Left lobe of liver (tissue), 2 donors: ENCODE measurements at places on chromosomes 1 and 21.

- no peak for DNase-seq
Observed at GRCh38 chr21:21921410-21922232, 923.4 kb downstream of the NCAM2 start.

- no peak for DNase-seq
Observed at GRCh38 chr1:20981915-20982314, 194.8 kb downstream of the EIF4G3 start.

GRCh38 chr1:244231572-244232315, 180.7 kb downstream of the ZBTB18 start:
- no peak for DNase-seq

DNA sequence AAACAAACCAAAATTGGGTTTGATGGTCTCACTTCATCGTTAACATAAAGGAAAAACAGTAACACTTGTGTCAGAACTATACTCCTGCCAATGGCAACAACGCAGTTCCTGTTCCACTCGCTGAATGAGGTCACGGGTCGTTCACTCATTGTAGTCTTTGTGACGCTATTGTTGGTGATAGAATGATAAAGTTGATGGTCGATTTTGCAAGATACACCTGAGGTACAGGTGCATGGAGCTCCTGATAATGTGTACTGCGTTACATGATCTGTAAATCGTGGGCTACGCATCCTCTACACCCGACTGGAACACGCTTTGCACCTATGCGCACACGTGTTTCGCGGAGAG, 391 bp upstream of the CENPS start:
- no peak for DNase-seq

DNA sequence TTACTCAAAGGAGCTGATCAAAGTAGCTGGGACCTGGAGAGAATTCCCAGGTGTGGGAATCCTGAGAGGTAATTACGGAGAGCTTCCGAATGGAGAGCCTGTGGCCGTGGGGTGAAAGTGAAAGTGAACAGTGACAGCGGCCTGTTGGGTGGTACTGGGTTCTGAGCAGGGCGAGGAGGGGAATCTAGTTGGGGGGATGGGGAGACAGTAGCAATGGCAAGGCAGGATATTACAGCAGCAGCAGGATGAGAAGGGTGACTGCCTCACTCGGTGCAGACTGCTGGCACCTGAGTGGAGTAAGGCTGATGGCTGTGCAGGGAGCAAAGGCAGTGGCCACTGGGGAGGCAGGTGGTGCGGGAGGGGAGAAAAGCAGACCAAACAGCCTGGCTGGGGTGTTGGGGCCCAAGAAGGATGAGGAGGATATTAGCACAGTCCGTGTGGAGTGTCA, 70.3 kb upstream of the PRDX6 start:
- DNase-seq = no peak

- DNase-seq = no peak
Observed at GRCh38 chr1:108140177-108140576, 60.0 kb downstream of the SLC25A24 start.

DNA sequence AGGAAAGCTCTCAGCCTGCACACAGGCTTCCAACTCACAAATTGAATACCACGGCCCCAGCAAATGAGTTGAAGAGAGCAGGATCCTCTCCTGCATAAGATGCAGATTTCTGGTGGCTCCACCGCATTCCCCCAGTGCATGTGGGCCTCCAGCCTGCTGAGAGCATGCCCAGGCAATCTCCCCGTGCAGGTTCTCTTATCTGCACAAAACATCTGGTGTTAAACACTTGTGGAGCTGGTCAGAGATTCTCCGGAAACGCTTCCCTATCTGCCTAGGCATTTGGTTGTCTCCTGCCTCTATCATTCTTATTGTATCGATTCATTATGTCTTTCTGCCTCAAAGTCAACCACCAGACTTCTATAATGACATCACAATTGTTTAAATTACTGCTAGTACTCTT, 1349.0 kb upstream of the B3GALT2 start:
- DNase-seq = no peak

GRCh38 chr1:46219551-46220520, 16.7 kb downstream of the LURAP1 start:
- no peak for DNase-seq

DNA sequence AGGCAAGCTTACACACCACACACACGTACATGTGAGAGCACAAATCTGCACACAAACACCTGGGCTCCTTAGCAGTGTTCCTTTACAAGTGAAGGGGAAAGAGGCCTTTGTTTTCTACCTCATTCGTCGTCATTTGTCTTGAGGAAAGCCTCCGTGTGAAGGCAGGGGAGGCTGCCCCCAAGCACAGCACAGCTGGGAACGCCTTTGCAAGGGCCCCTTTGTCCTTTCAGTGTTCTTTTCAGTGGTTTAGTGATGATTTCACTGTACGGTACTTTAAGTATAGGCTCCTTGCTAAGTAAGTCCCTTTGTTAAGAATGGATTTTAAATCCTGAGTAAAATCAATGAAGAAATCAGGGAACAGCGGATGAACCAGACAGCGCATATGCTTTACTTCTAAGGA, 94.1 kb downstream of the PGBD5 start:
- no peak for DNase-seq

GRCh38 chr1:172442843-172443565, 865 bp downstream of the PIGC start:
- no peak for DNase-seq

GRCh38 chr21:35100349-35100811, 51.3 kb upstream of the RUNX1 start:
- DNase-seq = no peak

- DNase-seq = no peak
Observed at GRCh38 chr1:233393084-233393840, 65.7 kb downstream of the MAP3K21 start.

DNA sequence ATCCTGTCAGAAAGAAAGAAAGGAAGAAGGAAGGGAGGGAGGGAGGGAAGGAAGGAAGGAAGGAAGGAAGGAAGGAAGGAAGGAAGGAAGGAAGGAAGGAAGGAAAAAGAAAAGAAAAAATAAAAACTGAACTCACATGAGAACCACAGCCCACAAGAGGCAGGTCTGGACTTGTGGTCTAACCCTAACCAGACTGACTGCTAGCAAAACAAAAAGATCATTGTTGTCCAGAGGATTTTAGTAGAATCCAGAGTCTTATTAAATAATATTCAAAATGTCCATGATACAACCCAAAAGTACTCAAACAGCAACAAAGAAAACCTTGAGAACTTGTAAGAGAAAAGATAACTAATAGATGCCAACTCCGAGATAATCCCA, 4.7 kb upstream of the ITGB2 start:
- DNase-seq = no peak

DNA sequence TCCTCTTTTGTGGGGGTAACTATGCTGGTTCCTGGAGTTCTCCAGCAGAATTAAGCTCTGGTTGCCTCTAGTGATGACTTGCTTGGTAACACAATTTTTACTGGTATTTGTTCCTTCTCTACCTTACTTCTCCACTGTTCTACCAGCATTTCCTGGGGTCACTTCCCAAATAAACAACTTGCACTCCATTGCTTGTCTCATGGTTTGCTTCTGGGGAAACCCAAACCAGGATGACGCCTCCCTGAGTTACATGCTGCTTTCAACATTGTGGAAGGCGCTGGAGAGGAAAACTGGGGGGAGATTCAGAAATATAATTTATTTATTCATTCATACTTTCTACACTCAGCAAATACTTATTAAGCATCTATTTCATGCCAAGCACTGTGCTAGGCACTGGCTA, 55.3 kb upstream of the AK4 start:
- no peak for DNase-seq

DNA sequence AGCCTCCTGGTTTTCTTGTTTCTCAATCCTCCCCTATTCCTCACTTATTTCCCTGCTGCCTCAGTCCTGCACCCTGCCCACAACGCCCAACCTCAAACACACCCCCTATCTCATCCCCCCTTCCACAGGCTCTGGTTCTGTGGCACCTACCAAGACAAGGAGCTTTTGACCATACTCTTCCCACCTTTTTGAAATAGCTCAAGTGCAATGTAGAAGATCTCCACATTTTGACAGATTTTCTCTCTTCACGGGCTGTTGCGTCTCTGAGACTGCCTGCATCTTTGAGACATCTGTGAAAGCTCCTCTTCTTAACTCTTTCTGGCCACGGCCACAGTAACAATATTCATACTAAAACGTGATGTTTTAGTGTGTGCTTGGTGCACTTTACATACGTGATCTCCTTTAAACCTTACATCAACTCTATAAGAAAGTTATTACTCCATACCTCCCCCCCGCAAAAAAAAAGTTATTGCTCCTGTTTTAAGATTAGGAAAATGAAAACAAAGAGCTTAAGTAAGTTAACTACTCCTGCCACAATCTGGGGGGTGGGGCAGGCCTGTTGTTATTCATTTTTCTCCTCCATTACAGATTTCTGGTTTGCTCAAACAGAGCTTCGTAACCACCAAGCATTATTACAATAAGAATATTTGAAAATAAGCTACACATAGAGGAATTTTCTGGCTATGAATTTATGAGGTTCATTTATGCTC, 1.8 kb upstream of the SERBP1 start:
- no peak for DNase-seq

DNA sequence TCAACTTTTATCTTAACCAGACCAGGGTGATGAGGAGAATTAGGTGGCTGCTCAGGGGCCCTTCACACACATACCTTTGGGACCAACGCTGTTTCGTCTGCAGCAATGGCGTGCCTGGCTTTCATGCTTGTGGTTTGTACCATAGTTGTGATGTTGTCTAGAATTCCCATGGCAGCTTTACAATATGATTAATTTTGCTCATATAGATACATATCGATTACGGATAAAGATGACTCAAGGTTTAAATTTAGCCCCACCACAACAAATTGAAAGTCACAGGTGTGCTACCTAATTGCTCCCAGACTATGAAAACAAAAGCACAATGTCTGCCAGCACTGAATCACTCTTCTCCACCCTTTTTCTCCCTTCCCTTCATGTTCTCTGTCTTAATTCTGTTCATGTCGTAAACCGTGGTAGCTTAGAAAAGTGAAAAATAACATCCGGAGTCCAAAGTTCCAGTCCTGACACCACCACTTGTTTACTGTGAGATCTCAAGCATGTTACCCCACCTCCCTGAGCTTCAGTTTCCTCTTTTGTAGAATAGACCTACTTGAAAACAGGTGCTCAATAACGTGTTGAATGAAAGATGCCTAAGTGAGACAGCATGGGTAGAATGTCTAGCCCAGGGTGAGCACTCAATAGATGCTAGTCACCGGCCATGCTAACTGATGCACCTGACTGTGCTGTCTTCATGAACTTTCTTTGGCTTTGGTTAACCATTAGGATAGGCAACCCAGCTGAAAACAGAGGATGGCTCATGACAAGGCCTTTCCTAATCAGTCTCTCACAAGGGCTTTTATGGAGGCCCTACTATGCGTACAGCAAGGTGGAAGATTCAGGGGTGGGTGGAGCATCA, 22.1 kb upstream of the JUN start:
- DNase-seq = no peak

- DNase-seq = peak; percentile 50
Observed at GRCh38 chr1:19754482-19754881, 45.2 kb downstream of the TMCO4 start.

GRCh38 chr21:36209626-36210171, 53.1 kb downstream of the DOP1B start:
- no peak for DNase-seq

GRCh38 chr1:203448521-203449061, 27.0 kb upstream of the PRELP start:
- DNase-seq = no peak

DNA sequence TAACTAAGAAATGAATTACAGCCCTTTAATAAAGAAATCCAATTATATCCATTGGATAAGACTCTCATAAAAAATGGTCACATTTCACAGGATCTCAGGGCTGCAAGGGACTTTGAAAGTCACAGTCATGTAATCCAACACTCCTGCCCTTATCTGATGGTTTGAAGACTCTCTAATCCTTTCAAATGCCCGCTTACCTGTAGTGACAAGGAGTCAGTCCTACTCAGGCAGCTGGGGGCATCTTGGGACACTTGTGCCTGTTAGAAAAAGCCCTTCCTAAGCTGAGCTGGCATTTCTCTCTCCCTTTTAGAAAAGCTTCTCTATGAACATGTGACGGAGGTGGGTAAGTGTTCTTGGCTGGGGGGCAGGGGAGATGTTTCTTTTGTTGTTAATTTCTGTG, 11.0 kb upstream of the ZNF691 start:
- no peak for DNase-seq

- no peak for DNase-seq
Observed at GRCh38 chr1:192739476-192740184, 69.2 kb upstream of the RGS2 start.

GRCh38 chr1:28580722-28581530, 11.1 kb upstream of the RAB42 start:
- DNase-seq = peak; percentile 47

- no peak for DNase-seq
Observed at GRCh38 chr1:159958719-159959380, 4.8 kb upstream of the SLAMF9 start.

- DNase-seq = no peak
Observed at GRCh38 chr21:33330726-33331125, 6.0 kb downstream of the IFNAR1 start.

DNA sequence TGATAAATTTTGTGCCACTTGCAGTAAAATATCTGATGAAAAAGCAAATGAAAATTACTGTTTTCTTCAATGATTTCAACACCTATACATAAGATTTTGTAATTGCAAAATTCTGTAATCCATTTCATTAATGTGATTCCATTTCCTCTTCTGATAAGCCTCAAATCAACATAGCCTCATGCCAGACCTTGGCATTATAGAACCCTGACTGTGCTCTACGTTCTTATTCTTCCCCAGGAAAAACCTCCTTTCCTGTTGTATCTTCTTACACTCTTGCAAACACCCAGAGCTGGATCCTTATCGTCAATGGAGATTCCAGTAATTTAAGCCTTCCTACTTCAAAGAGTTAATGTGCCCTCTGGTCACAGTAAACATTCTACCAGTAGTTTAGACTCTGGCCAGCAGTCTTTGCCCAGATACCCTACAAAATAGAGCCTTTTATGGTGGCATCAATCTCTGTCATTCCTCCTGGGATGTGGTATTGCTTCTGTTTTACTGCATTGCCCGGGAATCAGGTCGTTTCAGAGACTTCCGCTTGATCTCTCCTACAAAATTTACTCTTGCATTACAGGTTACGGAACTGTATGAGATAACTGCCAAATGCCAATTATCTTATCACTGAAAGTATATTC, 48.5 kb upstream of the CHRM3 start:
- DNase-seq = no peak

DNA sequence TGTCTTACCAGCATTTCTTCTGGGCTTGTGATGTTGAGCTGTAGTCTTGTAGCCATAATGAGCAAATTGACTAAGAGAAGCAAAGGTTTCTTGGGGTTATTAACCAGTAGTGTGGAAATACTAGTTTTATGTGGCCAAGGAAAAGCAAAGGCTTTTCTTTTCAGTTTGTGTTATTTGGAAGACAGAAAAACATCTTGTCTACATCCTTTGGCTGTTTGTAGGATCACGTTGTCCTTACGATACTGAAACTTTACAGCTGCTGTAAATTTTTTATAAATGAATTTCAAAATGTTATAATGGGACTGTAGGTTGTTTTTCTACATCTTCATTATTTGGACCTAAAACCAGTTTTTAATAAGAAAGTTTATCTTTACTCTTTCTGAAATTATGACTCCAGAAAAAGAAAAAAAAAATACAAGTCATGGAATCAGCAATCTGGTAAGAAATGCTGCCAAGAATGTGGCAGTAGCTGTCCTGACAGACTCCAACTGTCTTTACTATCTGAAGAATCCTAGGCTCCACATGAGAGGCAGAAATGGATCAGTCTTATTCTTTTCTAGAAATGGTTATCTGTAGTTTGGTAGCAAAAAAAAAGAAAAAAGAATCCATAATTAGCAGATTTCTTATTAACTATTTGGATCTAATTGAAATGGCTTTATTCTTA, 41.6 kb upstream of the QSOX1 start:
- no peak for DNase-seq

GRCh38 chr1:53186533-53186932, 10.1 kb upstream of the CPT2 start:
- no peak for DNase-seq

- DNase-seq = no peak
Observed at GRCh38 chr1:16250524-16251251, 13.7 kb upstream of the CPLANE2 start.
